A549 (cell line): ENCODE measurements at places on chromosomes 2 and 18.

DNA sequence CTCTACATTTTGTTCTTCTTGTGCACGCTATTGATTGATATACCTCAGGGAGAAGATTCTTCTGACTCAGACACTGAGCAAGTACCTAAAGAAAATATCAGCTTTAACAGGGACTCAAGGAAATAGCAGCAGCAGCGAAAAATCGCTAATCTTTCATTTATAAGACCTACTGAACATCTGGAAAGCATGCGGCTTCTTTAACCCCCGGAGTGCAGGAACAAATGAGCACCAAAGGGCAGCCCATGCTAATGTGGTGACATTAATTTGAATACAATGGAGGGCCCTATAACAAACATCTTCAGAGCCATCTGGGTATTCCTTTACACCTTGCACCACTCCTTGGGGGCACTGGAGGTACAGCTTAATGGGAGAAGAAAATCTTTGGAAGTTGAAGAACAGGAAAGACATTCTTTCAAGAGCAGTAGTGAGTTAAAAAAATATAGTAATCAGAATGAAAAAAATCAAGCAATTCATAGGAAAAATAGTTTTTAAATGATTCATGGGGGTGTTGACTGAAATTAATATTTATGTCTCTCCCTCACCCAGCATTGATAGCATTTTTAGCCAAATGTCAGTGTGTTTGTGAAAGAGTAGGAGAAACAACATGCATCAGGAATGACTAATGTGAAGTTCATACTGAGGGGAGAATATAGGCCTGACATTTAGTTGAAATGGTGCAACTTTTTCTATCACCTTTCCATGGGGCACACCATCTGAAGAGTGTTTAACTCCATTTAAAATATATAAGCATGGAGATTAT, 281.7 kb downstream of the HRH4 start:
- no peak for DNase-seq

- no peak for DNase-seq
Observed at GRCh38 chr2:122736279-122736678, 980.8 kb downstream of the TSN start.

DNA sequence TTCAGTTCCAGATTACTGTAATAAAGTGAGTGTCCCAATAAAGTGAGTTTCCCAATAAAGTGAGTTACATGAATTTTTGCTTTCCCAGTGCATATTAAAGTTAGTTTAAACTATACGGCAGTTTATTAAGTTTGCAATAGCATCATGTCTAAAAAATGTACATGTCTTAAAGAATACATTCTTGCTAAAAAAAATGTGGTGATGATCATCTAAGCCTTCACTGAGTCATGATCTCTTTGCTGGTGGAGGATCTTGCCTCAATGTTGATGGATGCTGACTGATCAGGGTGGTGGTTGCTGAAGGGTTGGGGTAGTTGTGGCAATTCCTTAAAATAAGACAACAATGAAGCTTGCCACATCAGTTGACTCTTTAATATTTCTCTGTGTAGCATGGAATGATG, 664.2 kb downstream of the TDRD15 start:
- DNase-seq: no peak

DNA sequence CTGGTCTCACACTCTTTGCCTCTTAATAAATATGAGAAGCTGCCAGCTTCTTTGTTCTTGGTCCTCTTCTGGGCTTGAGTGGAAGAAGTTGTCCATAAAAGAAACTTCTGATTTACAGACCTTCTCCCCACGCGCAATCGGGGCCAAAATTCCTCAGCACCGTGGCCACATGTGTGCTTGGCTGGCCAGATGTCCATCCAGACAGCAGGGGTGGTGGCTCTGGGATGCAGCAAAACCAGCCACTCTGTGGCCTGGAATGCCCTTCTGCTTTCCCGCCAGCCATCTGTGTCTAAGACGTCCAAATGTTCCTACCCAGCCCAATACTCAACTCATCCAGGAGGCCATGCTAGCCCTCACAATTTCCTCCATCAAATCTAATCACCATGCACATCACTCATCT, 250.8 kb downstream of the EN1 start:
- DNase-seq: no peak

DNA sequence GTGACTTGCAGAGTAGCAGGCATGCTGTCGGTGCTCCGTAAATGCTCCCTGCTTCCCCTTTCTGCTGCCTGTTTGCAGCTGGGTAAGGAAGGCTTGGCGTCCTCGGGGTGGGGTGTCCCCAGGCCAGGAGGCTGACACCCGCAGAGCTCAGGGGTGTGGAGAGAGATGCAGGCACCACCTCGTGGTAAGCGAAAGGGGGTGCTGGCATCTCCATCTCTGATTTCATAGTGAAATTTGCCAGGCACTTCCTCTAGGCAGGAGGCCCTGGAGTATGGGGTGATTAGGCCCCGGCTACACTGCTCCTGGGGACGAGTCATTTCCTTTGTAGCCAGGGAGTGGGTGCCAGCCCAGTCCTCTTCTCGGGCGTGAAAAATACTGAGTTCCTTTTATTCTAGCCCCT, 160.4 kb downstream of the KLHL29 start:
- peak; percentile 14 for DNase-seq

DNA sequence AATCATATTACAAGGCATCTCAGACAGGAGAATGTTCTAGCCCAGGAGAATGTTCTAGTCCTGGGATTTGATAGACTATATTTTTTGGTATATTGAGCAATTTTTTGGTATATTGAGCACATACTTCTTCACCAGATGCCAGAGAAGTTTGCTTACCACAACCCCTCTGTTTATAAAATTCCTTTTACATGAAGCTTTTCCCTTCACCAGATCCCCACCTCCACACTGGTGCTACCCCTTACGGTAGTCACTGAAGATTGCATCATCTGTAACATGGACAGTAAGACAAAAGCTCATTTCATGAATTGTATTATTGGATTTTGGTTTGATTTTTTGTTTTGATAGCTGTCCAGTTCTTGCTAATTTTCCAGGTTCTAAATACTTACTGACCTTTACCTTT, 7.2 kb upstream of the HNMT start:
- DNase-seq: no peak

- DNase-seq: no peak
Observed at GRCh38 chr2:84427235-84428138, 31.6 kb downstream of the SUCLG1 start.

DNA sequence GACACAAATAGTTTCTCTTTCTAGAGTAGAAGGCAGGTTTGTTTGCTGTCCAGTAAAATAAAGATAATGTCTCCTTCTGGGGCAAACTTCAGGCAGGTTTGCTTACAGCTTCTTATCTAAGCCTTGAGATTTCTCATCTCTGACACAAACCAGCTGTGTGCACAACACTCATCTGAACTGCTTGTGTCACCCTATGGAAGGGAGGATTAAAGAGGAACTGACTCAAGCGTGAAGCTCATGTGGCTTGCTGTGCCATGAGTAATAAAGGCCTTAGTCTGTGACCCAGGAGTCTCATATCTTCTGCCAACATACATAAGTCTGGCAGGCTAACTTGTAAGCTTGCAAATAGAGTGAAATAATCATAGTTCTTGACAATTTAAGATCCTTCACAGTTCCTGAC, 24.2 kb upstream of the CPO start:
- peak; percentile 56 for DNase-seq

- no peak for DNase-seq
Observed at GRCh38 chr2:2234398-2235195, 96.5 kb downstream of the MYT1L start.

DNA sequence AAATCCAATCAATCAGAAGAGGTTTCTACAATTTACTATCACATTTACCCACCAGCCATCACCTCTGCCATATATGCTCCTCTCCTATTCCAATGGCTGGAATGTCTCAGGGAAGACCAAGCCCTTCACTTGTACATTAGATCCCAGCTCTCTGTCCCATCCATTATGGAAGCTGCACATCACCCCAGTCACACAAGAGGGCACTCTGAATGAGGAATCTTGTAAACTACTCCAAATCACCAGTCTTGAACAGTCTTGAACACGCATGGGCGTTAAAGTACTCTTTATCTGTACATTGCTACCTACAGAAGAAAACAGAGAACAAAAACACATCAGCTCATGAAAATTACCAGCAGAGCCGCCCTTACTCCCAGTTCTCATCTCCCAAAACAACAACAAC, 38.7 kb downstream of the ZC3H8 start:
- DNase-seq: no peak

DNA sequence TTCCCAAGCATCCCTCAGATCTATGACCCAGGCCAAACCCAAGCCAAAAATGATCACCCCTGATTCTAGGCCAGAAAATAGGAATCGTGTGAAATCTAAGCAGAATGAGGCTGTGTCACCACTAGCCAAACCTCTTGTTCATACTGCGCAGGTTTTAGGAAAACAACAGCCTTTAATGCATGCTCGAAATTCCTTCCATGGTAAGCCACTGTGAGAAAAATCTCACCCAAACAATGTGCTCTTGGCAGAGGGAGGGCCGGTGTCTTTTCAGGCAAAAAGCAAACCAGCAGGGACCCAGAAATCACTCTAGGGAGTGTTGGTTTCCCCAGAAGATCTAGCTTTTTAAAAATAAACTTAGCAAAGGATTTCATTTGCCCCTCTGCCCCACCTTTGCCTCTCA, 71.2 kb upstream of the FOSL2 start:
- no peak for DNase-seq

DNA sequence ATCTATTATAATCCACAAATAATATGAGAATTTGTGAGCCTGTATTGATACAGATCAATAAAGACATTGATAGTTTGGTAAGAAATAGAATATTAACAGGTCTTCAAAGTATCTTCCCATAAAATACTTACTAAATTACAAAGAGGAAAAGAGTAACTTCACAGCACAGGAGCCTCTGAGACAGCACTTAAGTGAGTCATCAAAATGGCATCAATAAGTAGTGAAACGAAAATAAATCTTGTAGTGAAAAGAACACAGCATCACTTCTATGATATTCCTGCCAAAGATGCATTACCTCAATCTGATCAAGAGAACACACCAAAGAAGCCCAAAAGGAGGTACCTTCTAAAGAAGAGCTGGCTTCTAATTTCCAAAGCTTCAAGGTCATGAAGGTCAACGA, 116.4 kb downstream of the CBLN2 start:
- DNase-seq: no peak

- no peak for DNase-seq
Observed at GRCh38 chr2:122868646-122869275, 1113.3 kb downstream of the TSN start.

GRCh38 chr2:77397763-77398162, 124.4 kb downstream of the LRRTM4 start:
- no peak for DNase-seq

GRCh38 chr2:191526536-191526935, 151.4 kb upstream of the NABP1 start:
- no peak for DNase-seq

- no peak for DNase-seq
Observed at GRCh38 chr2:191611614-191612013, 66.3 kb upstream of the NABP1 start.

DNA sequence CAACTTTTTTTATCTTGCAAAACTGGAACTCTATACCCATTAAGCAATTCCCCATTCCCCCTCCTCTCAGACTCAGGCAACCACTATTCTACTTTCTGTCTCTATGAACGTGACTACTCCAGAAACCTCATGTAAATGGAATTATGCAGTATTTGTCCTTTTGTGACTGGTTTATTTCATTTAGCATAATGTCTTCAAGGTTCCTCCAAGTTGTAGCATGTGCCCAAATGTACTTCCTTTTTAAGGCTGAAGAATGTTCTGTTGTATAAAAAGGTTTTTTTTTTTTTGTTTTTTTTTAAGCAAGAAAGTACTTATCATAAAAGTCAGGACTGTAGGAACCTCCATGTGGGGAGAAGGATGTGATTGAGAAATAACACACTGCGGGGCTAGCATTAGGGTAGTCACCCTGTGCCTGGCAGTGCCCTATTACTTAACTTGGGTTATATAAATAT, 262.9 kb upstream of the FBXO11 start:
- no peak for DNase-seq

GRCh38 chr2:192201116-192201515, 6.4 kb upstream of the TMEFF2 start:
- DNase-seq: no peak

DNA sequence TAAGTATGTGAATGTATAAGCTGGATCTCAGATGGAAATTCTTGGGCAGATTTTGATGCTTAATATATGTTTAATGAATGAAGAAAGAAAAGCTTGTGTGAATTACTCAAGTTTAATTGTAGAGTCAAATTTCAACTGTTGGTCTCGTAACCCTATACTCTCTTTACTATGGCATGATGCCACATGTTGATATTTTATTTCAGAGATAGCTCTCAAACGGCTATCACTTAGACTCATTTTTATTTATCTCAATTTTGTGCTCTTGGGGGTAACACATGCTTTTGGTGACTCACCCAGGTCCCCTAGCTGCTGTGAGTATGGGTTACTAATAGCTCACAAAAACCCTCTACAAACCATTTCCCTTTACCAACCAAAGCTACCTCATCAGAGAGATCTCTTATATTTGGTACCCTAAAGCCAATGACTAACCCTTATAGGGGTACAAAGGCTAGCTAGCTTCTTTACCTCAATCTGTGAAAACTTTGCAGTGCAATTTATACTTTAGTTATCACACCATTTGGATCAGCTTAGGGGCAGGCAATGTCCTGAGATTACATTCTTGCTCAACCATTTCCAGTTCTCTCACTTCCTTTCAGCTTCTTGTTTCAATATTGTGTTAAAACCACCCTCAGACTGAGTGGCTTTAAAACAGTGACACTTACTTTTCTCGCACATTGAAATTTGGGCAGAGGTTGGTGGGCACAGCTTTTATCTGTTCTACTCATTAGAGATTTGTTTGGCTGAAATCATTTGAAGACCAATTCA, 240.3 kb downstream of the CDH7 start:
- no peak for DNase-seq

GRCh38 chr2:162230761-162231160, 12.5 kb downstream of the FAP start:
- DNase-seq: no peak

GRCh38 chr2:96105152-96105915, 11.0 kb downstream of the ADRA2B start:
- DNase-seq: no peak

GRCh38 chr2:111049792-111050640, 70.7 kb upstream of the BCL2L11 start:
- DNase-seq: no peak

DNA sequence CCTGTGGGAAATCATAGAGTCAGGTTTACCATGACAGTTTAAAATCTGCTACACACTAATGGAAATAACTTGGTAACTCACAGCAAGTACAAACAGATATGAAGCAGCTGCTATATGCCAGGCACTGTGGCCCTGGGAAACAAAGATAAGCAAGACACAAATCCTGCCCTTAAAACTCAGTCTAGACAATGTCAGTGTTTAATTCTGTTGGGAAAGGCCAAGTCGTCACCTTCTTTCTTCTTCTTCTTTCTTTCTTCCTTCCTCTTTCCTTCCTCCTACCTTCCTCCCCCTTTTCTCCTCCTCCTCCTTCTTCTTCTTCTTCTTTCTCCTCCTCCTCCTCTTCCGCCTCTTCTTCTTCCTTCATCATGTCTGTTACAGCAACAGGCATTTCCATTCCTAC, 26.8 kb downstream of the PLEK start:
- DNase-seq: no peak
